Activated CD8-positive, alpha-beta memory T cell treated with anti-CD3 and anti-CD28 coated beads for 48 hours (primary cell): ENCODE measurements at places on chromosomes 5 and 9.

GRCh38 chr5:26791021-26791420 is 247.4 kb downstream of the CDH9 start:
- no peak for DNase-seq

DNA sequence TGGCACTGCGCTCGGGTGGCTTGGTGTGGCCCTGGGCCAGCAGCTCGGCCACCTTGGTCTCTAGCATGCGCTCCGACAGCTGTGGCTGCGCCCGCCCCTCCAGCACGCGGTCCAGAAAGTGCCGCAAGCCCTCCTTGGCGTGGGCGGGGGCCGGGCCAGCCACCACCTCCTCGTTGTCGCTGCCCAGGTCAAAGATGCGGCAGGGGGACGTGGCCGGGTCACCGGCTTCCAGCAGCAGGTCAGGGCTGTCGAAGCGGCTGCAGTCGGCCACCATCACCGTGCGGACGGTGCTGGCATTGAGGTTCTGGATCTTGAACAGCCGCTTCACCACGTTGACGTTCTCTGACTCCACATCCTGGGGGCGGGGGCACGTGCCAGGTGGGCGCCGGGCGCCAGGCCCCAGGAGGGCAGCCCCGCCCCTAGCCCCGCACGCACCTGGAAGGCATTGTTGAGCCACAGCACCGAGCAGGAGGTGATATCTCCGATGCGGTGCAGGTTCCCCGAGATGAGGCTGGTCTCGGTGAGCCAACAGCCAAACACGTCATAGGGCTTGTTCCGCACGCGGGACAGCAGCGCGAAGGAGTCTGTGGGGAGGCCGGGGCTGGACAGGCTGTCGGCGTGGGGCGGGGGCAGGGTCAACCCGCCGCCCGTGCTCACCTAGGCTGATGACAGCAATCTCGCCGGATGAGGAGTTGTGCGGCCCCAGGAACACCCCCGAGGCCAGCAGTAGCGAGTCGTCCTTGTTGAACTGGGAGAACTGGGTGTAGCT is 2.2 kb downstream of the FBXW5 start:
- DNase-seq, result no peak

DNA sequence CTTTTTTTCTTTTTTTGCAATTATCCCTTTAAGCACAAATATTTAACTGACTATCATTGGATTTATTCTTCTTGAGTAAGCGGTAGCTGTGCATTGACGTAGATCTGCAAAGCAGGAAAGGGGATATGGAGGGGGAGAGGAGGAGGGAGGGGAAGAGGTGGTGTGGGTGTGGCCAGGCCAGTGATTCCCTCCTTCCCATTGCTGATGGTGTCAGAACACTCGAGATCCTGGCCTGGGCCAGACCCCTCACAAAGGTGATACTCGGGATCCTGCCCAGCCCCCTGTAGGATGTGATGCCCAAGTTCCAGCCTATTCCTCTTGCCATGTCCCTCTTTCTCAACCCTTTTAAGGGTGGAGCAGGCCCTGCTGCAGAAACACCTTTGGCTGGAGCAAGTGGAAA is 9.9 kb downstream of the SLC36A3 start:
- no peak for DNase-seq

- DNase-seq, result no peak
These were observed 11.4 kb downstream of the LRRC8A start for GRCh38 chr9:128893354-128893753.

DNA sequence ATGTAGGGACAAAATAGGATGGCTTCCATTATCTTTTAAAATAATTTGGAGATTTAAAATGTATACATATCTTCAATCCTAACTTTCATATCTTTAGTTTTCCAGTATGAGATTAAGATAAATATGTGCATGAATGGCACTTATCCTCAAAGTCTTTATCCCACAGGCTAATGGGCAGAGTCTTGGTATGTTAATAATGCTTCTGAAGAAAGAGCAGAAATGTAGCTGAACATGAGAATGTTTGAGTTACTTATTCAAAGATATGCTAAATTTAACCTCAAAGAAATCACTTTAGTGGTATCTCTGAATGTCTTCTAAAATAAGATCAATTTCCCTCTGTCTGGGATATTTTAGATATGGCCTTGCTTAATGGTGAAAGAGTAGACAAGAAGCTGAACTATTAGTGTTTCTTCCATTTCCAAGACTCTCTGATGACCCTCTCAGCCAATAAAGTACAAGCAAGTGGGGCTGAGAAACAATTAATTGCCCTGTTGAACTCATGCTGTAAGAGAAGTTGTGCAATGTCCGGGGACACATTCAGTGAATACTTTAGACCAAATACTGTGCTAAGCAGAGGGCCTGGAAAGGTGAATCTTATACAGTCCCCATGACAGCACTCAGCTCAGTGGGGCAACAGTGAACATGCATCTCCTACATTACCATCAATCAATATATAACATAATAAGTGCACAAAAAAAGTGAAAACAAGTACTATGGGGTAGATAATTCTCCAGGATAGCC is 50.0 kb upstream of the ADAMTSL1 start:
- no peak for DNase-seq

DNA sequence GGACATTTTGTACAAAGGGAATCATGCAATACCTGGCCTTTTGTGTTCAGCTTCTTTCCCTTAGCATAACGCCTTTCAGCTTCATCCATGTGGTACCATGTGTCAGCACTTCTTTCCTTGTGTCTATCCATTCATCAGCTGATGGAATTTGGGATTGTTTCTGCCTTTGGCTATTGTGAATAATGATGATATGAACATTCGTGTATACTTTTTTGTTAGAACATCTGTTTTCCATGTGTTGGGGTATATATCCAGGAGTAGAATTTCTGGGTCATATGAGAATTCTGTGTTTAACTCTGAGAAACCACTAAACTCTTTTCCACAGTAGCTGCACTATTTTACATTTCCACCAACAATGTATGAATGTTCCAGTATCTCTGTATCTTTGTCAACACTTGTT is 14.8 kb upstream of the PRRC2B start:
- DNase-seq, result no peak

DNA sequence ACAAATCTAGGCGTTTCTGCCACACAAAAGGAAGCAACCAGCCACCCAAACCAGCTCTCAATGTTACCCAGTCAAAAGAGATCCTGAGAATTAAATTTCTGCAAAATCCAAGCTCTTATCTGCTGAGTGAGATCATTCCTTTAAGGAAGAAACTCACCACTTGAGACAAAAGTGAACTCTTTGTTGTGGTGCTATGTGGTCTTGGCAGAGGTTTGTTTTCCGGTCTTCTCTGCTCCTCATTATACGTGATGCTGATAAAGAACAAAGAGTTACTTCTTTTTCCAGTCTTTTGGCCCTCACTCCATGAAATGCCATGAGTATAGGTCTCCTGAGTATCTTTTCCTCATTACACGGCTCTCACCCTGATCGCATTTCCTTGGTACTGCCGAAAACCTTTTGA is 82.1 kb downstream of the PRKACG start:
- no peak for DNase-seq

- DNase-seq, result no peak
These were observed 295.1 kb downstream of the ISL1 start for GRCh38 chr5:51678330-51678729.

- no peak for DNase-seq
These were observed 8.4 kb upstream of the SETD9 start for GRCh38 chr5:56900858-56901578.

- DNase-seq, result no peak
These were observed 200.3 kb downstream of the SNX18 start for GRCh38 chr5:54717870-54718269.

DNA sequence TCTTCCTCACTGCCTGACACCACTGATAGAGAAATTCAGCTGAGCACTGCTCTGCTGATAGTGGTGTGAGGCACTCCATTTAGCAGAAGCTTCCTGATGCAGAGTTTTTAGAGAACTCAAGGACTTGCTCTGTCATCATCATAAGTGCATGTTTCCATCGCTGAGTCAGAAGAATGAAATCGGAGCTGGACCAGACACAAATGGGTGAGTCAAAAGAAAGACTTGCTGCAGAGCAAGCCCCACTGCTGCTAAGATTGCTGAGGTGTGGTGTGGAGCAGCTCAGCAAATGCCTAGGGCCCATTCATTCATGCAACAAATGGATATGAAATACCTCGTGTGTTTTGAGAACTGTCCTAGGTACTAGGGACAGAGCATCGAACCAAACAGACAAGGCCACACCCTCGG is 410.2 kb upstream of the SLC30A5 start:
- no peak for DNase-seq

GRCh38 chr5:138832218-138832617 is 42.9 kb downstream of the LRRTM2 start:
- DNase-seq, result no peak

- DNase-seq, result no peak
These were observed 426.7 kb upstream of the FTMT start for GRCh38 chr5:121424976-121425375.

- DNase-seq, result no peak
These were observed 405.9 kb downstream of the TLE4 start for GRCh38 chr9:79977510-79978197.

DNA sequence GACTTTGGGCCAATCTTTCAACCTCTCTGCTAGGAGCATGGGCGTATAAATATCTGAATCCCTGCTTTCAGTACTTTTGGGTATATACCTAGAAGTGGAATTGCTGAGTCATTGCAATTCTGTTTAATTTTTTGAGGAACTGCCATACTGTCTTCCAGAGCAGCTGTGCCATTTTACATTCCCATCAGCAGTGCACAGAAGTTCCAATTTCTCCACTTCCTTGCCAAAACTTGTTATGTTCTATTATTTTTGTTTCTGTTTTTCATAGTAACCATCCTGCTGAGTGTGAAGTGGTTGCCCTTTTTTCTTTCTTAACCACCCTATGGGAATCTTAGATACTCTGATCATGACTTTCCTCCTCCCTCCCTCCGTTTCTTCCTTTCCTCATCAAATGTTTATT is 11.1 kb upstream of the CCIN start:
- DNase-seq, result no peak

GRCh38 chr5:129943936-129944335 is 39.7 kb downstream of the CHSY3 start:
- no peak for DNase-seq
